ENCODE measurements at places on chromosomes 16 and 17.

- no peak for DNase-seq
Measured at GRCh38 chr17:58224315-58224714, 5.3 kb upstream of the MKS1 start.

DNA sequence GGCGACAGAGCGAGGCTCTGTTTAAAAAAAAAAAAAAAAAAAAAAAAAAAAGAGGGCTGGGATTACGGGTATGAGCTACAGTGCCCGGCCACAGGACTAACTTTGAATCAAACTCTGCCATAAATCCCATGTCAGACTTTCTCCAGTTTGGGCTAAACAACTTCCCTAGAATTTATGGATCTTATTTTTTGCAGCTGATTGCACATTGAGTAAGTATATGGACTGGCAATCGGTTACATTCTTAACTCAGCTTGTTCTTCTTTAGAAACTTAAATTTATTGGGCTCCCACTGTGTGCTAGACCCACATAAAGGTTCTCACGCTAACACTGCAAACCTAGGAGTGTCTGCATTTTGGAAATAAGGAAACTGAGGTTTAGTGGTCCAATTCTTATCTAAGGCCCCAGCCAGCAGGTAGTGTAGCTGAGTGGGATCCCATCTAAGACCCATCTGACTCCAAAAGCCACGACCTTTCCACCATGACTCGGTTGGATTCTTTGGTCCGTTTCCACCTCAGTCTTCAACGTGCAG lies 718 bp upstream of the CBFB start:
- DNase-seq: no peak

DNA sequence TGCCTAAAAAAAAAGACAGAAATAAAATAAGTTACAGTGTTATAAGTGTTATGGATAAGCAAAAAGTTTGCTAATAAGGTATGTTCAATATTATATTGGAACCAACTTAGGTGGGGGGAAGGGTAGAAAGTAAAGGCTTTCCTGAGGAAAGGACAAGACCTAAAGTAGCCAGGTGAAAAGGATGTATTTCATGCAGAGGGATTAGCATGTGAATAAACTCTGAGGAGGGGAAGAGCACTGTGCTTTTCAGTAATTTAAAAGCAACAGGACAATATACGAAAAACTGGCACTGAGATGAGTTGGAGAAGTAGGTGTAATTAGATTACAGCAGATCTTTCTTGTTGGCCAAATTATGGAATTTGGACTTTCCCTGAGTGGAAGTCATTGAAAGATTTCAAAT lies 7.6 kb downstream of the TOP2A start:
- DNase-seq: no peak

DNA sequence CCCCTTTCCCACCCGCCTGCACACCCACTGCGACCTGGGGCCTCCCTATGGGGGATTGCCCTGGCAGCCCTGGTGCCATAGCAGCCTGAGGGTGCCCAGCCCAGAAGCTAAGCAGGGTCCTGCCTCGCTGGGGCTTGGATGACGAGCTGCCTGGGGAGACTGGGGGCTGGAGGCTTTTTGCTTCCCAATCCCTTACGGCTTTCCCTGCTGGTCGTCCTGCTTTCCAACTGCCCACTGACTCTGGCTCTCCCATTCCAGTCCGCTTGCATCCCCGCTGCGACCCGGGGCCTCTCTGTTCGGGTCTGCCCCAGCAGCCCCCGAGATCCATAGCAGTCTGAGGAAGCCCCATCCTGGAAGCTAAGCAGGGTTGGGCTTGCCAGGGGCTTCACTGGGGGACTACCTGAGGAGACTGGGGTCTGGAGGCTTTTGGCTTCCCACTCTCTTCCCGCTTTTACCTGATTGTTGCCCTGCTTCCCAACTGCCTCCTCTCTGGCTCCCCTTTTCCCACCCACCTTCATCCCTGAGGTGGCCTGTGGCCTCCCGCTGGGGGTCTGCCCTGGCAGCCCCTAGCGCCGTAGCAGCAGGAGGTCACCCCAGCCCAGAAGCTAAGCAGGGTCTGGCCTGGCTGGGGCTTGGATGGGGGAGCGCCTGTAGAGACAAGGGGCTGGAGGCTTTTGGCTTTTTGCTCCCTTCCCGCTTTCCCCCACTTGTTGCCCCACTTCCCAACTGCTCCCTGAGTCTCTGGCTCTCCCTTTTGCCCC lies 2292.8 kb downstream of the TP53TG3F start:
- no peak for DNase-seq

DNA sequence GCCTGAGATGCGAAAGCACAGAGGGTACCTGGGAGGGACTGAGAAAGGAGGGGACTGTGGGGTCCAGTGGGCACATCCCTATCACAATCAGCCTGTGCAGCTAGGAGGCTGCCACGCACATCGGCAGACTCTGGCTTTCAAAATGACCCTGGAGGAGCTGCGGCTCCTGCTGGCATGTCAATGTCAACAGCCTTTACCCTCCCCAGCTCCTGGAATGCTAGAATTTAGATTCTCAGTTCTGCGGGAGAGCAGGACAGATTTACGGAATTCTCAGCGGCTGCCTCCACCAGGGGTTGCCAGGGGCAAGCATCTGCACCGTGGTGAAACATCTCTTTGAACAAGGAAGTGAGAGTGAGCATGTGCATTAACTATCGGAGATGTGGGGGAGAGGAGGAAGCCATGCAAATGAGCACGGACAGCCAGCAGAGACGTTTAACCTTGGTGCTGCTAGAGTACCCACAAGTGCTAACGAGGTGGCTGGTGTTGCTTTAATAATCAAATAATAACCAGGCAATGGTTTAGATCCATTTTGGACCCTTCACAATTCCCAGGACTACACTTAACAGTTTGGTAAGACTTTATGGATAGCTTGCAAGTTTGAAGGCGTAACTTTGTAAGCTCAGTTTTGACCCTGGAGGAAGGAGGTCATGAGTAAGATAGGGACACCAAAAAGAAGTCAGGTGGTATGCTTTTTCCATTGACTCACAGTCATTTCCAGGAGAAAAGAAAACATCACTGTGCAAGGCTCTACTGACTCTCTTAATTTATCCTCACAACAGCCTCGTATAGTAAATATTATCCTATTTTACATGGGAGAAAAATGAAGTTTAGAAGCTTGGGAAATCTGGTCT lies 54.1 kb downstream of the XYLT1 start:
- peak; percentile 12 for DNase-seq

- no peak for DNase-seq
Measured at GRCh38 chr17:38654411-38655398, 20.1 kb downstream of the EPOP start.

- no peak for DNase-seq
Measured at GRCh38 chr17:78224231-78225087, 7.0 kb upstream of the TMEM235 start.

DNA sequence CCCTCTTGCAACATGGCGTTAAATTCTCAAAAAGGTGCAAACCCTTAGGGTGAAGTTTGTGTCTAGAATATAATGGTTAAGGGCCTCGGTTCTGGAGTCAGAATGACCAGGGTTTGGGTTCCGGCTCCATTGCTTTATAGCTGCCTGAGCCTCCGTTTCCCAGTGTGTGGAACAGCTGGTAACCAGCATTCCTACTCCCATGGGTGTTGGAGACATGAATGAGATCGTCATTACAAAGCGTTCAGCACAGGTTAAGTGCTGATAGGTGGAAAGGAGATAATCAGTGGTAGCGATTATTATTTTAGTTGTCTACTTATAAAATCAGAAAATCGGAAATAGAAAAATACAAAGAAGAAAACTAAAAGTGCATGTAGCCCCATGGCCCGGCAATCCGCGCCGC lies 23.5 kb upstream of the ZCCHC14 start:
- no peak for DNase-seq

- no peak for DNase-seq
Measured at GRCh38 chr17:34713687-34714086, 134.3 kb downstream of the TMEM132E start.

DNA sequence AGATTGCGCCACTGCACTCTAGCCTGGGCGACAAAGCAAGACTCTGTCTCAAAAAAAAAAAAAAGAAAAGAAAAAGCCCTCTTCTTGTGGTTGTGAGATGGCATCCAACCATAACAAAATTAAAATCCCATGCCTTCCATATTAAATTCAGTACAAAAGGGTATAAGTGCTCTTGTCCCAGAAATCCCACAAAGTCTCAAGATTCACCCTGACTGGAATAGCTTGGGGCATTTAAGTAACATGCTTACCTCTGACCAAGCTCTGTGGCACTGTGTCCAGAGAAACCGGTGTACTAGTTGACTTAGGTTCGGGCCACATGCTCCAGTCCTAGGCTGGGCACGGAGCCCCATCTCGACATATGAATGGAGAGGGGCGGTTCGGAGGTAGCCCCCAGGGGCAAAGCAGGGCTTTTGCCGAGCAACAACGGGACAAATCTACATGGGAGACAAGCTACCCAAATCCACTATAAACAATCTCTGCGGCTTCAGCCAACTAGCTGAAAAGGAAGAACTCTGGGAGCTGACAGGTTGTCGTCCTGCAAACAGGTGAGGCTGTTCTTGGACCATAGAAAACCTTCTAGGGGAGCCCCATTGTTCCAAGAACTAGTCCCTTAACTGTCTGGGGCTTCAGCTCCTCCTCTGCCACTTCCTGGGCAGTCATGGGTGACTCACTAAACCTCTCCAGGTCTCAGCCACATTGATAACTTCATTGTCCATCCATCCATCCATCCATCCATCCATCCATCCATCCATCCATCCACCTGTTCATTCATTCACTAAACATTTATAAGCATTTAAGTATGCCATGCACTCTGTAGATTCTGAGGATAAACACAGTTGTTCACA lies 10.3 kb upstream of the IL4R start:
- DNase-seq: no peak
